Stimulated activated CD8-positive, alpha-beta memory T cell treated with anti-CD3 and anti-CD28 coated beads, Interleukin-4, amount 100 ng/mL, for 1 hour (primary cell): ENCODE measurements at places on chromosomes 7 and 10.

- no peak for DNase-seq
These were observed 223.6 kb downstream of the GFRA1 start for GRCh38 chr10:116049158-116049973.

GRCh38 chr10:107103174-107104025, 61.1 kb downstream of the SORCS1 start:
- DNase-seq, result no peak

DNA sequence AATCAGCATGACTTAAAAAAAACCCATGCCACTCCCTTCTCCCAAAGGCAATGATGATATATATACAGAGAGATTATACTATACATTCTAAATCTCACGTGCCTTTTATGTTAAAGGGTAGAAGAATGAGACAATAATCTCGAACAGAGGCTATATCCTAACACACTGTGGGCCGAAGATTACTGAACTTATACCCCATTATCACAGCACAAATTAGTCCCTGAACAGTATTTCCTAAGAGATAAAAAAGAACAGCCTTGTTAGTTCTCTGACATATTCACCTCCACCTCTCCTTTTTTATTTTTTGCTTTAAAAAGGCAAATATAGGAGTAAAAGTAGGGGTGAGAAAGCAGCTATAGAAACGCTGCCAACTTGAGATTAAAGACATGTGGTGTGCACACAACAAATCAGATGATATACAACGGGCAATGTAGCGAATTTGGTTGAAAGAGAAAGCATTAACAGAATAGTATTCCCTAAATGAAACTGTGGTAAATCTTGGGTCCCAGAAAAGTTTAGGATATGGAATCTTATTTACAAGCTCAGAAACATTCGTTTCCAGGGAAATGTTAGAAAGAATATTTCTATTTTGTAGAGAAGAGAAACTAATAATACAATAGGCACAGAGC, 69.5 kb downstream of the JMJD1C start:
- DNase-seq, result no peak

- DNase-seq, result no peak
These were observed 116.1 kb upstream of the ZMIZ1 start for GRCh38 chr10:78952686-78953085.

GRCh38 chr7:75843613-75844116, 30.1 kb upstream of the CCL24 start:
- no peak for DNase-seq

GRCh38 chr10:16673443-16673842, 143.8 kb downstream of the RSU1 start:
- DNase-seq, result no peak

DNA sequence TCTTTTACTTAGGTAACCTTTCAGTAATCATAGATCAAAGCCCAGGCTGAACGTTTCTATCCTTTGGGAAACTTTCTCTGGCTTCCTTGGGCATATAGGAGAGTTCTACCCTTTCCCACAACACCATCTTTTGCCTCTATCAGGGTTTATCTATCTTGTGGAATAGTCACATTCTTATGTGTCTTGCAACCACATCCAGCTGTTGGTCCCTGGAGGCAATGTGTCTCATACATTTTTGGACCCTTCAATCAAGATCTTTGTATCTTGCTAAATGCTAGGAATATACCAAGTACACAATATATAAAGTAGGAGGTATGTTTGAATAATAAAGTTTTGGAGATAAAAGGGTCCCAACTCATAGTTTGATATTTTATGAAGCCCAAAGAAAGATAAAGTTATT, 121.7 kb downstream of the RNLS start:
- no peak for DNase-seq

- no peak for DNase-seq
These were observed 27.4 kb downstream of the OGDHL start for GRCh38 chr10:49734676-49735075.

DNA sequence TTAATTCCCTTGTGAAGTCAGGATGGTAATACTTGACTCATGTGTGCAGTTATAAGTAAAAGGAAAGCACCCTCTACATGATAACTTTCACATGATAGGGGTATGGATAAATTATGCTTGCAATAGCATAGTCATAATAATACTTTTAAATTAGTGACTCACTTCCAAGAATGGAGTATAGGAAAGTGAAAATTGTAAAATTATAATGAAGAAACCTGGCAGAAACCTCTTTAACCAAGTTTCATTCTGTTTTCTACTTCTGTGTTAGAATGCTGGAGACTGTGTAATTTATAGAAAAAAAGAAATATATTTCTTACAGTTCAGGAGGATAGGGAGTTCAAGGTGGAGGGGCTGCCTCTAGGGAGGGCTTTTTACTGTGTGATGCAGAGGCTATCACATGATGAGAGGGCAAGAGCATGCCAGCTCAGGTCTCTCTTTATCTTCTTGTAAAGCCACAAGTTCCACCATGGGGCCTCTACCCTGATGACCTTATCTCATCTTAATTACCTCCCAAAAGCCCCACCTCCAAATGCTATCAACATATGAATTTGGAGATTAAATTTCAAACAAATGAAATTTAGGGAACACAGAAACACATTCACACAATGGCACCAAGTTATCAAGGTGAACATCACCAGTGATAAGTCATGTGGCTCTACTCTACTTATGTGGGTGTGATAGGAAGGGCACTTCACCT, 43.2 kb downstream of the HDAC9 start:
- DNase-seq, result no peak

GRCh38 chr7:155509725-155510551, 36.4 kb downstream of the CNPY1 start:
- DNase-seq, result no peak

DNA sequence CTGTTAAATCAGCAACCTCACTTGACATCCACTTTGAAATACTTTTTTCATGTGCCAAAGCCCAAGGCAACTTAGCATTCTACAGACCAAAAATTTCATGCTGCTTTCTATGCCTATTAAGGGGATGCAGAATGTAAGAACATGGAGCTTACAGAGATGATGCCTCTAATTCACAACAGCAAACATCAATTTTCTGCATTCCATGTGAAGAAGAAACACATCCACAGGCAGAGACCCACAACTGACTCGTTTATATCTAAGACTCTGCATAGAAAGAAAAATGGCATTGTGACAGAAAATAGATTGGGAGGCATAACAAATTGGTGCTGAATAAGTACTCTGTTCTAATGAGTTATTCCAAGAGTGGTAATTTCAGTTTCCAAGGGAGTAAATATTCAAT, 107.6 kb downstream of the SGMS1 start:
- DNase-seq, result no peak

- DNase-seq, result no peak
These were observed 72.7 kb downstream of the PTPRZ1 start for GRCh38 chr7:121945480-121946236.

DNA sequence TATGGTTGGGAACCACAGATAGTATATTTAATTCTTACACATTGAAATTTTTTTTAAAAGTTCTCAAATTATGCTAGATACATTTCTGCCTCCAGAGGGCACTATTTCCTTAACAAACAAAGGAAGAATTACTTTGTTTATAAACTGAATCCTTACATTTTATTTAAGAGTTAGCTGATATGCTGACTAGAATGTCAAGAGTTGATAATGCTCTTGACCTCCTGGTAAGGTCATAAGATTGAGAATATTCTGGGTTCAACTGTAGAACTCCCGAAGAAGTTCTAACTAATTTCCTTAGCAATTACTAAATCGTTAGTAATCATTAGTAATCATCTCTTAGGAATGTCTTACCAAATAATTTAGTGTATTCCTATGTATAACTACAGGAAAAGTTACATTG, 95.3 kb upstream of the CYP26C1 start:
- no peak for DNase-seq

DNA sequence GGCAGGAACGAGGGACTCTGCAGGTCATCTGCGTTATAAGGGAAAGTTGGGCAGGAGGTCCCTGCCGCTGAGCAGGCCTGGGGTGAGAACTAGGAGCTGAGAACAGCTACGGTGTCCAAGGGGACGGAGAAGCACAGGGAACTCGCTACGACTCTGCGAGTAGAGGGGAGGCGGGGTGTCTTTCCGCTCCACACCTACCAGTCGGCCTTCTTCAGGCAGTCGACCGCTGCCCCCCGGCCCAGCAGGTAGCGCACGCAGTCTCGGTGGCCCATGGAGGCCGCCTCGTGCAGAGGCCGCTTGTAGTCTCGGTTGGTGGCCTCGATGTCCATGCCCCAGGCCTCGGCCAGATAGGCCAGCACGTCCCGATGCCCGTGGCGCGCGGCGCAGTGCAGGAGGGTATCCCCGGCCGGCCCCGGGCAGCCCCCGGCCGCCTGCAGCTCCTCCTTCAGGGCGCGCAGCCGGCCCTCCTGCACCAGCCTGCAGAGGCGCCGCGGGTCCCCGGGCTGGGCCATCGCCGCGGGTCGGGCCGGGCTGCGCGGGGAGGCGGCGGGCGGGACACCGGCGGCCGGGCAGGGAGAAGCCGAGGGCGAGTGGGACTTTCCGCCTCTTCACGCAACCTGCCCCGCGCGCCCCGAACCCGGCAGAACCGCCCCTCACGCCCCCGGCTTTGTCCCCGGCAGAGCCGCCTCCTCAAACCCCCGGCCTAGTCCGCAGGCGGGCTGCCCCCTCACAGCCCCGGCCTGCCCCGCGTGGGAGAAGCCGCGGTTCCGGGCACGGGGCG, 660 bp downstream of the ANKRD16 start:
- DNase-seq, result peak; percentile 1

- no peak for DNase-seq
These were observed 87.5 kb downstream of the ANKRD7 start for GRCh38 chr7:118312051-118312450.

GRCh38 chr10:97090035-97090434, 95.7 kb downstream of the SLIT1 start:
- DNase-seq, result no peak

GRCh38 chr10:16648366-16648765, 126.7 kb upstream of the C1QL3 start:
- no peak for DNase-seq

DNA sequence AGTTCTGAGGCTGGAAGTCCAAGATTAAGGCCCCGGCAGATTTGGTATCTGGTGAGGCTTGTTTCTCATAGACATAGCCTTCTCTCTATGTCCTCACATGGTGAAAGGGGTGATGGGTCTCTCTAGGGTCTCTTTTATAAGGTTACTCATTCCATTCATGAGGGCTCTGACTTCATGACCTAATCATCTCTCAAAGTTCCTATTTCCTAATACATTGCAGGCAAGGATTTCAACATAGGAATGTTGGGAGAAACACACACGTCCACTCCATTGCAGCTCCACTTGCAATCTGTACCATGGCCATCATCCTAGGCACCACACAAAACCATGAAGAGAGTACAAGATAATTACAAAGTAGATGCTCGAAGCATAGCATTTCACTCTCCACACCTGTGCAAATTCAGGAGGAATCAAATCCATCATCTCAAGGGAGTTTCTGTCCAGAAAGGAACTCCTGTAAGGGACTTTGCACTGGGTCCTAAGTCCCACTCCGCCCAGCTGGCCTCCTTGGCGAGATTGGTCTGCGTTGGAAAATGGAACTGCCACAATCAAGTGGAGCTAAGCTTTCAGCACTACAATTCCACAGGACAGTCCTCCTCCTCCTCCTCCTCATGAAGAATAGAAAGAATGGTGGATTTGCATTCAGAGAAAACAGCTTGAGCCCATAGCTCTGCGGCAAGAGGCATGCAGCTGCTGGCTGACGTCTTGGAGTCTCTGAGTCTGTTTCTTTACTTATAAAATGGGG, 8.8 kb downstream of the DDC start:
- DNase-seq, result no peak

DNA sequence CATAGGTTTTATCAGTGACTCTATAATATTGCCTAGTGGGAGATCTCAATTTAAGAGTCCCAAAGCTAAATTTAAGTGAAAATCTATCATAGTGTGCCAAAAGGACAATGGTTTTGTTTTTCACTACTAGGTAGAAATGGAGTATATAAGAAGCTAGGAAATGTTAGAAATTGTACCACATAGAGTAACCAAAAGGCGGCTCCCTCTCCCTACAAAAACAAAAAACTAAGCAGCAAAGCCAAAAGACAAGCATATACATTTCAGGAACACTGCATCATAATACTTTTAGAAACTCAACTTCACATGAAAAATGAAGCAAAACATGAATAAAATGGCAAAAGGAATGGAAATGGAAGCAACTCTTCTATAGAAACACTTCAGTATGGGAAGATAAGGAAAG, 271.6 kb downstream of the CACNA2D1 start:
- DNase-seq, result no peak

- no peak for DNase-seq
These were observed 88.8 kb downstream of the KMT2E start for GRCh38 chr7:105102557-105103352.

GRCh38 chr10:93461109-93461806, 20.9 kb downstream of the MYOF start:
- DNase-seq, result no peak

GRCh38 chr10:110634527-110635209, 9.5 kb upstream of the RBM20 start:
- no peak for DNase-seq

- DNase-seq, result no peak
These were observed 166.9 kb upstream of the RNF32 start for GRCh38 chr7:156473476-156474240.

GRCh38 chr7:16592395-16592794, 53.2 kb downstream of the ANKMY2 start:
- DNase-seq, result no peak

GRCh38 chr7:17663061-17663675, 277.1 kb downstream of the SNX13 start:
- no peak for DNase-seq

GRCh38 chr7:55092186-55092974, 73.6 kb downstream of the EGFR start:
- no peak for DNase-seq

- DNase-seq, result no peak
These were observed 39.9 kb upstream of the HECW1 start for GRCh38 chr7:43072530-43072929.
